AML-193 (cell line): ENCODE measurements at places on chromosomes 6 and 20.
A peak's percentile ranks its signal among the peaks of the same experiment; 100 is the strongest.

- DNase-seq = peak; percentile 95
Observed at GRCh38 chr20:32112841-32113240, 3.3 kb downstream of the TM9SF4 start.

GRCh38 chr6:25614052-25614451 is 38.0 kb upstream of the SCGN start:
- DNase-seq = no peak

DNA sequence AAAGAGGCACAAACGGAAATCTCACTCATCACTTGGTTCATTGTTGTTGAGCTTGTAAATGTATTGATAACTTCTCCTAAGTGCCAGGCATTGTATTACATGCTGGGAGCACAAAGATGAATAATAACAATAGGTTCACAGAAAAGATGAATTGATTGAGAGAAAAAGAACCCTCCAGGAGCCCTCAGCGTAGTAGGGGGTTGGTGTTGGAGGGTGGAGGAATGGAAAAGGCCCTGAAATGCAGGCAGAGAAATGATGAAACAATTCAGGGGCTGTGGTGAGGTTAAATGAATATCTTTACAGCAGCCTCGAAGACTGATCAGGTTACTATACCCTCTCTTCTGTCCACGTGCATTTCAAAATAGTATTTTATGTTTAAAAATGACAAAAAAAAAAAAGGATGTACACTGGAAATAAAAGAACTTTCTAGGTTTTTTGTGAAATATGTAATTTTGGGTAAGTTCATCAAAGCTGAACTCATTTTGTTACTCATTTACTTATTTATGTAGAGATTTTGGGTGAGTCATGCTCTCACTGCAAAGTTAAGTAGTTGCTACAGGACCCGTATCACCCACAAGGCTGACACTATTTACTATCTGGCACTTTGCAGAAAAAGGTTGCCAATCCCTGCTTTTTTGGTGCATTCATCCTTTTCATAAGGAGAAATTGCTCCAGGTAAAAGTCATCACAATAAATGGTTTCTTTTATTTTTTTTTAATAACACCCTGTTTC is 277.3 kb downstream of the ZNF217 start:
- no peak for DNase-seq

- DNase-seq = no peak
Observed at GRCh38 chr20:19966840-19967239, 50.3 kb upstream of the NAA20 start.

GRCh38 chr6:127475823-127476176 is 16.6 kb upstream of the KIAA0408 start:
- no peak for DNase-seq

DNA sequence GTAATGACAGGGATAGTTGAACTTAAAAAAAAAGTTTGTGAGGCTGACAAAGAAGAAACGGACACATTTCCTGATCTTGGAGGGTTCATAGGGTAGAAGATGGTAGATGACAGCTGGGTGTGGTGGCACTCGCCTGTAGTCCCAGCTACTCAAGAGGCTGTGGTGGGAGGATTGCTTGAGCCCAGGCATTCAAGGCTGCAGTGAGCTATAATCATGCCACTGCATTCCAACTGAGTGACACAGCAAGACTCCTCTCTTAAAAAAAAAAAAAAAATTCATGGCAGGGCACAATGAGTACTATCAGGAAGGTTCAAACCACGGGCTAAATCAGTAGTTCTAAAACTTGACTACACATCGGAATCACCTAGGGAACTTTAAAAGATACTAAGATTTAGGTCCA is 2.0 kb upstream of the MICA start:
- peak; percentile 20 for DNase-seq
